ENCODE measurements at places on chromosomes 13 and 19.

DNA sequence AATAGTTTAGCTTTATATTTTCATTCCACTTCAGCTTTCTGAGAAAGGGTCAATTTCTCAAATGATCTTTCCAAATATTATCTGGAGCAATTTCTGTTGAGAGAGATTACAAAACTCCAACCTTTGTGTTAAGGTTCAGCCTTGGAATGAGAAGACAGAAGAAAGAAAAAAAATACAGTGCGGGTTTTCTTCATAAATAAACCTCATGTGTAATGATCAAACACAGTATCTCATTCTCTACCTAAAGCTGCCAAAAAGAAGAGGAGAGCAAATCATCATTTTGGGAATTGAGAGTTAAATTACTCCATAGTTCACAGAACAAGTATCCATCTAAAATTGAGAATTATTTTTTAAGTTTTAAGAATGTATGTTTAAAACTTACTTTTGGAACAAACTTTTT is 420.5 kb downstream of the KLF5 start:
- DNase-seq = no peak

- no peak for DNase-seq
Observed at GRCh38 chr13:44107357-44108121, 227.8 kb downstream of the LACC1 start.

- no peak for DNase-seq
Observed at GRCh38 chr19:7942981-7943443, 454 bp downstream of the TIMM44 start.

DNA sequence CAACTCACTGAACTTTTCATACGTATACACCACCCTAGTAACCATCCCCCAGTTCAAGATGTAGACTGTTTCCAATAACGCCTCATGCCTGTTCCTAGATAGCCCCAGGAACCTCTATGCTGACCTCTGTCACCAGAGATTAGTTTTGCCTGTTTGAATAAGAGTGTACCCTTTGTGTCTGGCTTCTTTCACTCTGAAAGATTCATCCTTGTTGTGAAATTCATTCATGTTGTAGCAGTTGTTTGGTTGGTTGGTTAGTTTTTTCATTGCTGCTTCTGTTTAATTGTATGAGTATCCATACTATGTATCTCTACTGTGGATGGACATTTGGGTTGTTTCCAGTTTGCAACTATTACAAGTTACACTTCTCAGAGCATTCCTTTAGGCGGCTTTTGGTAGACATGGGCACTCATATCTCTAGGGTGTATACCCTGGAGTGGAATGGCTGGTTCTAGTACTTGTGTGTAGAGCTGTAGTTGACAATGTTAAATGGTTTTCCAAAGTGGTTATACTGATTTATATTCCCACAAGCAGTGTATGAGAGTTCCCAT is 1.6 kb downstream of the RNASEH2B start:
- DNase-seq = no peak

DNA sequence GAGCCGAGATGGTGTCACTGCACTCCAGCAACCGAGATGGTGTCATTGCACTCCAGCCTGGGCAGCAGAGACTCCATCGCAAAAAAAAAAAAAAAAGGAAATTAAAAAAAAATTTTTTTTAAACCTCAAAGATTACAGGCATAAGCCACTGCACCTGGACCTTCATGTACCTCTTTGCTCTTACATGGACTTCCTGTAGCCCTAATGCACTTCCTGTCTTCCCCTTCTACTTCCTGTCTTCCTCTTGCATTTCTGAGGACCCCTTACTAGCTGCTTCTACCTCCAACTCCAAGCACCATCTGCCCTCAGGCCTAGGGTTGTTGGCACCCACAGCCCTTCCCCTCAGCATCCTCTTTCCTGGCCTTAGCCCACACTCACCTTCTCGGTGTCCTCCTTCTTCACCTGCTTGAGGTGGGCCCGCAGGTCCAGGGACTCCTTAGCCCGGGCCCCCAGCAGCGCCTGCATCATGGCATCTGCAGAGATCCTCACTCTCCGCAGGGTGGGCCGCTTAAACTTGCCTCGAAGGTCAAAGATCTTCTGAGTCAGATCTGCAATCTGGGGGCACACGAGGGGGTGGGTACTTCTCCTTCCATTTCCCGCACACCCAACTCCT is 3.8 kb downstream of the TNNI3 start:
- no peak for DNase-seq

- no peak for DNase-seq
Observed at GRCh38 chr19:33187183-33187540, 7.0 kb upstream of the LRP3 start.

DNA sequence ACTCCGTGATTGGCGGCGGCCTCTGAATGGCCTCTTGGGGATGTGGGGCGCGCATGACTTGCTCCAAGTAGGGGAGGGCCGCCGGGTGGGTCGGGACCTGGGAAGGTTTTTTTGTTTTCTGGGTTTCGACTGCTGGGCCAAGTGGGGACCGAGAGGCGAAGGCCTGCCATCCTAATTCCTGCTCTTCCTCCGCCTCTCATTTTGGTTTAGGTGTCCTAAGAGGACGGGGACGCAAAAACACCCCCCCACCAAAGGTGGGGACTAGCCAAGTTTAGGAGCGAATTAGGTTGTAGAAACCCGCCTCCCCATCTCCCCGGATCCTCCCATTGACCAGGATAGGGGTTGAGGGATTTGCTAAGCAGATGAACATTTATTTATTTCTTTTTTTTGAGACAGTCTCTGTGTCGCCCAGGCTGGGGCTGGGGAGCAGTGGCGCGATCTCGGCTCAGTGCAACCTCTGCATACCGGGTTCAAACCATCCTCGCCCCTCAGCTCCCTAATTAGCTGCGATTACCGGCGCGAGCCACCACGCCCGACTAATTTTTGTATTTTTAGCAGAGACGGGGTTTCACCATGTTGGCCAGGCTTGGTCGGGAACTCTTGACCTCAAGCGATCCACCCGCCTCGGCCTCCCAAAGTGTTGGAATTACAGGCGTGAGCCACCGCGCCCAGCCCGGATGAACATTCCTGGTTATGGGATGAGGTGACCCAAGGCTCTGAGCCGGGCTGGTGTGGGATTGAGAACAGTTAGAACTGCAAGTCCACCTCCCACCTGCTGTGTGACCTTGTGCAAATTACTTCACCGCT is 838 bp downstream of the PPP2R1A start:
- DNase-seq = no peak

DNA sequence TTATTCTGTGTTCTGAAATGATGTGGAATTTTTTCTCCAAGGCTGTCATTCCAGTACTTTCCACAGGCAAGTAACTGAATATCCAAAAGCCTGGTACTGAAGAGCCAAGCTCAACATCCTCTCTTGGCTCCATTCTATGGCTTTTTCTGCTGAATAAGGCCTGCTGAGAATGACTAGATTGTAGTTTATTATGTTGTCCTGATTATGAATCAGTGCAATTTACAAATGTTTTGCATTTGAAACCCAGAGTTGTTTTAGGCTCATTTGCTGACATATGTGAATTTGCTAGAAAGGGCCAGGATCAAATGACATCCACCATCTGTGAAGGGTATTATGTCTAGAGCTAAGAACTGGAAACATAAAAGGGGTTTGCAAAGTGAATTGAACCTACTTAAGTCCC is 596.6 kb downstream of the KCTD12 start:
- DNase-seq = no peak

DNA sequence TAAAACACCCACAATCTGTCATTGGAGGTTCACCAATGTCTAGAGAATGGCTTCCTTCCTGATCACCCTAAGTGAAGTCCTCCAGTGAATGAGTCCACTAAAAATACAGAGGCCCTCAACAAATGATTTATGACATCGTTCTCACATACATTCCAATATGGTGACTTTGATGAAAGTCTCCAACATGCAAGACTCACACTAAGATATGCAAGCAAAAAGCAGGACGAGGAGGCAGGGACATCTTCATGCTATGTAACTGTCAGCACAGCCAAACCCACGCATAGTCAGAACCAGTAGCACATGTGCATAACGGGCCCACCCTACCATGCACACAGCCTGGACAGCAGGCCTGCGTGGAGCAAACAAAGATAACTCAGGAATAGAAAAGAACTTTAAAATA is 16.6 kb upstream of the LSM14A start:
- no peak for DNase-seq

DNA sequence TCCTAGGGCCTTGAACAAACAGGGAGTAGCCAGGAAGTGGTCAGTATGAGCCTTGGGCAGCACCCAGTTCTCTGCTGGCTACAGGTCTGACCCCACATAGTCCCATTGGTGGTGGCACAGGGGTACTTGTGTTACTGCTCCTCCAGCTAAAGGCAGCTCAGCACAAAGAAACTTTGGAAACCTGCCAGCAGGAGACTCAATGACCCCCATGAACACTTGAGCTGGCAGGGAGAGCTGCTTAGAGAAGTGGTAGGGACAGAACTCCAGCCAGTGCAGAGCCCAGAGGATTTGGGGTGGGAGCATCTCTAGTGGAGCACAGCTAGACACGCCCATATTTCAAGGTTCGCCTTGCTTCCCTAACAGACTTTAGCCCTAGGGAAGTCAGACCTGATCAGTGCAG is 10.4 kb upstream of the ZNF586 start:
- DNase-seq = no peak

- DNase-seq = no peak
Observed at GRCh38 chr19:35722897-35723296, 5.1 kb downstream of the KMT2B start.

- no peak for DNase-seq
Observed at GRCh38 chr13:103178986-103179943, 113.0 kb upstream of the SLC10A2 start.

DNA sequence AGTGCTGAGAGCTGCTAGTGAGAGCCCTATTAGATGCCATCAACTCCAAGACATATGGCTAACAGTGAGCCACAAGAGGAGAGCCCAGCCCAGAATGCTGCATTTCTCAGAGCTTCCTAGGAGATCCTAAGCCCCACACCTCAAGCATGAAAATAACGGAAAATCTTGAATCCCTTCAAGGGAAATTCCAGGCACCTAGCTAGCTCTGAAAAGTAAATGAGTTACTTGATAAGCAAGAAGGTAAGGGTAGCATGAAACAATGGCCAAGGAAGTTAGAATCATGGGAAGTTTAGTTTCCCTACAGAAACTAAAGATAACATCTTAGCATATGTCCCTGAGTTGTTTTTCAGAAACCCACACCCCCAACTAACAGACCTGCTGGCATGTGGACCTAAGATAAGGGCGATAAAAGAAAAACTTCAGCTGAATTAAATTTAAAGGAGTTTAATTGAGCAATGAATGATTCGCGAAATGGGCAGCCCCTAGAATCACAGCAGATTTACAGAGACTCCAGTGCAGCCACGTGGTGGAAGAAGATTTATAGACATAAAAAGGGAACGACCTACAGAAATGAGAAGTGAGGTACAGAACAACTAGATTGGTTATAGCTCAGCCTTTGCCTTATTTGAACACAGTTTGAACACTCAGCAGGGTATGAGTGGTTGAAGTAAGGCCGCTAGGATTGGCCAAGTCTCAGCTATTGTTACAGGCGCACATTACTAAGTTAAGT is 301.3 kb upstream of the DACH1 start:
- DNase-seq = no peak

DNA sequence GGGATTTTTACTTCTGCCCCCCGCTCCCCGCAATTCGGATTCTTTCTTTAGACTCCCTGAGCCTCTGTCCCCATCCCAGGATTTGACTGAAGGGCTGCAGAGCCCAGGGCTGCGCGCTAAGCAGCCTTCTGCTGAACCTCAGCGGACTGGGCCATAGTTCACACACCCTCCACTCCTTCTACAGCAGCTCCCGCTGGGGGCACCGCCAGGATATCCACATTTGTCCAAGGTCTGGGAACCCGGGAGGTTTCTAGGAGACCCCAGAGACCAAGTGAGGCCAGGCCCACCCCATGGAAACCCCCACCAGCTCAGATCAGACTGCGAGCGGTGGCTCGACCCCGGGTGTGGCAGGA is 463.3 kb downstream of the ITGBL1 start:
- DNase-seq = no peak

GRCh38 chr13:33347861-33348260 is 62.3 kb upstream of the STARD13 start:
- no peak for DNase-seq

DNA sequence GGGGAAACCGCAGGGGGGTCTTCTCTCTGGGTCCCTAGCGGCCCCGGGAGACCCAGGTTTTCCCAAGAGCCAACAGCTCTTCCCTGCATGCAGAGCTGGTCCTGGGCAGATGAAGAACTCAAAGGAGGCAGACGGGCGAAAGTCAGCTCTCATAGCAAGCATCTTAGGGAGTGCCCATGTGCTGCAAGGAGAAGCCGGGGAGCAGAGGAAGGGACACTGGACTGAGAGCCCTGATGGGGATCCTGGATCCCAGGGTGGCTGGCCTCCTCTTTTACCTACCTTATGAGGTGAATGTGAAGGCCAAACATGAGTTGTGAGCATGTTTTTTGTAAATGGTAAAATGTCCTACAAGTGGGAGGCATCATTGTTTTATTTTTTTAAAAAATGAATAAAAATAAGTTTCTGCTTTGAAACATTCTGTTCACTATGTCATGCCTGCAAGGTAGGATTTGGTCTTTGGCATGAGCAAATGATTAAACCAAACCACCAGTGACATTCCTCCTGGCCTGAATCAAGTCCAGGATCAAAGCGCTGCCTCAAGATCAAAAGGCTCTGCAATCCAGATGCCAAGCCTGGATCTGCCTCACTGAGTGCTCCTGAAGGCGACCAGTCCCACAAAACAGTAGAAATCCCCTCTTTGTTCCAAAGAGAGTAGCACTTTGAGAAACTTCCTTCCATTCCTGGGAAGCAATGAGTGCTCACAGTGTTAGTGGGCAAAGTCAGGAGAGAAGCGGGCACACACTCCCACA is 92.2 kb upstream of the SERP2 start:
- DNase-seq = no peak

- peak; percentile 73 for DNase-seq
Observed at GRCh38 chr19:39031368-39032062, 834 bp downstream of the FBXO27 start.

DNA sequence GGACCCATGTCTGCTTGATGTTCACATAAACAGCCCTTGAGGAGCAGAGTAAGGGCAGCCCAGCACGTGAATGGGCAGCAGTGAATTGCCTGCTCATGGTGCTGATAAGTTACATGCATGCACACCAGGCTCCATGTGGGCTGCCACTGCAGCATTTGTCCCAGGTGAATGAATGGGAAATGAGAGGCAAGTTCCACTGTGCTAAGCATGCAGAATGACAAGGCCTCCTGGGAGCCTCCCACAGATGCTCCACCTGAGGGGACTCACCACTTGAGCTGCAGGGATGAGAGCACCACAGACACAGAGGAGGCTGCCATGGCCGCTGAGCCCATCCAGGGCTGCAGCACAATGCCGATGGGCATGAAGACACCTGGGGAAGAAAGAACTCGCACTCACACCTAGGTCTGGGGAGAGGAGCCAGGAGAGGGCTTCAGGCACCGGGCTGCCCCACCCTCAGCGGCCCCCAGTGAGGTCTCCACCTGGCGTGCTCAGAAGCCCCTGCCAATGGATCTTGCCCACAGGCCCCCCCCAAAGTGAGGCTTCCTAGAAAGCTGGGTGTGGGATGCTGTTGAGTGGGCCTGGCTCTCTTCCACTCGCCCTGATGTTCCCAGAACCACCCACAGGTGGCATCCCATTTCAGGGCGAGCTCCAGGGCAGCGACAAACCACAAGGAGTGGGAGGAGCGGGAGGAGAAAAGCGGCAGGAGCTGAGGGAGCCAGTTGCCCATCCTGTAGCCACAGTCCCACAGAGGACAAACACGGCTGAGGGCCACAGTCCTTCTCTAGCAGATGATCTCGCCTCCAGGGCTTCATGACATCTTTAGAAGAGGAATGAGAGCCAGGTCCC is 73.8 kb downstream of the CCDC70 start:
- DNase-seq = no peak

GRCh38 chr19:46753420-46754155 is 7.3 kb upstream of the STRN4 start:
- peak; percentile 36 for DNase-seq

GRCh38 chr19:21492947-21493906 is 12.2 kb upstream of the ZNF429 start:
- no peak for DNase-seq

Data from stimulated activated CD4-positive, alpha-beta T cell treated with anti-CD3 and anti-CD28 coated beads, TNF-alpha, amount 100 ng/mL, for 48 hours (primary cell).